Karpas-422 (cell line): ENCODE measurements at places on chromosomes 5 and 9. TPM values are rescaled to one million over a fixed set of nuclear protein-coding genes. Genes with fewer than 3 reads are reported as not detected.

Gene CYLC2
- total RNA-seq: not detected in 2 replicates

Gene CDC20B
- not detected in 2 replicates for total RNA-seq

GRCh38 chr9:108972186-108972585, 38.0 kb downstream of the ABITRAM start:
- H3K27ac ChIP-seq: no peak overlapping the region
- H3K36me3 ChIP-seq: peaks cover 27% of the 10 kb centered on the region
- H3K4me1 ChIP-seq: no peaks in the 10 kb centered on the region

DNA sequence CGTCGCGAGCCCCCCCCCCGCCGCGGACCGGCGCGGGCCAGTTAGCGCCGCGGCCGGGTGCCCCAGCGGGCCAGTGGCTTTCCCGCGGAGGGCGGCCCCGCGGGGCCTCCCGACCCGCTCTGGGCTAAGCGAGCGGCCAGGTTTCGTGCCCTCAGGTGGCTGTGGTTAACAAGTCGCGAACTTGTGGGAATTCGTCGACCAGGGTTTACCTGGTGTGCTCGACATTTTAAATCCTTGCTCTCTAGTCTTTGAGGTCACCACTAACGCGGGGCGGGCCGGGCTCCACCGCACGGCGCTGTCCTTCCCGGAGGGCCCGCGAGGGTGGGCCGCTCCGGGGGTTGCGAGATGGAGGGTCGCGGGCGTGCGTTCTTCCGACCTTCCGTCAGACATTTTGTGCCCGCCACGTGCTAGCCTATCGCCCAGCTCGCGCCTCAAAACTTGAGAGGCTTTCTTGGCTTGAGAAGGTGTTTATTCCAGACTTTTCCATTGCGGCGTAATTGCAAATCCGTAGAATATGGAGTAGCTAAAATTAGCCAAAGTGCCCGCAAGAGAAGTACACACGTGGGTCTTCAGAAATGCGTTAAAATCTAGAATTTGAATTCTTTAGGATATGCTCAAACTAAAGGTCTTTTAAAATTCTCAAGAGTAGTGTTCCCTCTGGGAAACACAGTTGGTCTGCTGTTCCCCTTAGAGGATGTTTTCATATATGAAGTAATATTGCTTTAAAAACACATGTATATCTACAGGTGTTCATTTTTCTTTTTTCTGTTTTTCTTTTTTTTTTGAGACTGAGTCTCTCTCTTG, 2.1 kb downstream of the ANP32B start:
- H3K27me3 ChIP-seq: no peaks in the 10 kb centered on the region
- peaks cover 72% of the 10 kb centered on the region for H3K4me1 ChIP-seq
- DNase-seq: peak; percentile 85
- peak overlapping the region; percentile 94 for H3K27ac ChIP-seq
- peaks cover 7% of the 10 kb centered on the region; the same call in 1 of the 2 replicates for H3K36me3 ChIP-seq

GRCh38 chr5:98463676-98464075, 309.8 kb upstream of the RGMB start:
- H3K27ac ChIP-seq: no peak overlapping the region
- no peak for DNase-seq
- H3K27me3 ChIP-seq: no peaks in the 10 kb centered on the region
- no peaks in the 10 kb centered on the region for H3K36me3 ChIP-seq
- H3K4me1 ChIP-seq: peaks cover 13% of the 10 kb centered on the region
